ENCODE measurements at places on chromosomes 3 and 15. TPM values are rescaled to one million over a fixed set of nuclear protein-coding genes. Genes with fewer than 3 reads are reported as not detected.

Gene DAZL
- 0.10 TPM for total RNA-seq

Gene CCR2
- not detected for total RNA-seq

Gene PLSCR5
- total RNA-seq = not detected

Gene ARL13B
- 7.8 TPM for total RNA-seq

Gene SPINK8
- not detected for total RNA-seq

Gene BFSP2
- not detected for total RNA-seq

Gene SPATA12
- not detected for total RNA-seq

Gene BTLA
- not detected for total RNA-seq

Gene CHL1
- total RNA-seq = 0.15 TPM

Measured in cardiac ventricle fibroblast (primary cell).